Immature natural killer cell (primary cell): ENCODE measurements at places on chromosomes 2 and 18. TPM values are rescaled to one million over a fixed set of nuclear protein-coding genes. Genes with fewer than 3 reads are reported as not detected.
A peak's percentile ranks its signal among the peaks of the same experiment; 100 is the strongest.

GRCh38 chr2:161246281-161246680 is 61.9 kb upstream of the PSMD14 start:
- H3K27me3 ChIP-seq, result peaks cover 17% of the 10 kb centered on the region
- H3K36me3 ChIP-seq, result no peaks in the 10 kb centered on the region
- no peak for DNase-seq
- peak overlapping the region; percentile 97 for H3K4me3 ChIP-seq
- H3K4me1 ChIP-seq, result peaks cover 38% of the 10 kb centered on the region

The INHBB gene
- polyA plus RNA-seq, result not detected

- DNase-seq, result no peak
- H3K4me3 ChIP-seq, result no peak overlapping the region
- no peaks in the 10 kb centered on the region for H3K36me3 ChIP-seq
- no peaks in the 10 kb centered on the region for H3K4me1 ChIP-seq
These were observed 41.4 kb downstream of the FECH start for GRCh38 chr18:57544936-57545660.

DNA sequence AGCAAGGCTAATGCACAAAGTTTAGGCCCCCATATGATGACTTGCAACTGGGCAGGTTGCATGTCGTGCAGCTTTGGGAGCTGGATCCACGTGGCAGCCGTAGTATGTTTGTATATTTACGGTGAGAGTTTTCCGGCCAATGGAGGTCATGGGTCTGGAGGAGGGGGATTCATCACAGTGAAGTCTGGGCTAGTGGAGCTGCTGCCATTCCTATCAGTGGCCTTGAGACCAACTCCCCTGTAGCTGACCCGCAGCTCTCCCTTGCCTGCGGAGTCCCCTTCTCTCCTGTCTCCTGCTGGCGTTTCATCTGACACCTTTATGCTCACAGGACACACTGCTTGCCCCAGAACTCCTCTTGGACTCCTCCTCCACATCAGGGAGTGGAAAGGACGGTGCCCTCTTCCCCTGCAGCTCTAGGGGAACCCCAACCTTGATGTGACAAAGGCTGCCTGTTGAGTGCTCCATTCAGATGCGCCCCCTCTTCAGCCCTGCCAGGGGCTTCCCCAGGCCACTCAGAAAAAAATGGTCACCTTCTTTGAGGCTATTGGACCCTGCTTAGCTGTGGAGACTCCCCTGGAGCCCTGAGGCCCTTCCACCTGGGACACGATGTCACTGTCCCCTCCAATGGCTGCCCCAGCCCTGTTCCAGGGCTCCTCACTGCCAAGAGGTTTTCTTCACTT is 121.7 kb downstream of the PXDN start:
- no peak overlapping the region for H3K27ac ChIP-seq
- DNase-seq, result no peak
- peaks cover 7% of the 10 kb centered on the region for H3K27me3 ChIP-seq
- no peaks in the 10 kb centered on the region for H3K4me1 ChIP-seq
- no peak overlapping the region for H3K4me3 ChIP-seq
